ENCODE measurements at places on chromosomes 3 and 15.

DNA sequence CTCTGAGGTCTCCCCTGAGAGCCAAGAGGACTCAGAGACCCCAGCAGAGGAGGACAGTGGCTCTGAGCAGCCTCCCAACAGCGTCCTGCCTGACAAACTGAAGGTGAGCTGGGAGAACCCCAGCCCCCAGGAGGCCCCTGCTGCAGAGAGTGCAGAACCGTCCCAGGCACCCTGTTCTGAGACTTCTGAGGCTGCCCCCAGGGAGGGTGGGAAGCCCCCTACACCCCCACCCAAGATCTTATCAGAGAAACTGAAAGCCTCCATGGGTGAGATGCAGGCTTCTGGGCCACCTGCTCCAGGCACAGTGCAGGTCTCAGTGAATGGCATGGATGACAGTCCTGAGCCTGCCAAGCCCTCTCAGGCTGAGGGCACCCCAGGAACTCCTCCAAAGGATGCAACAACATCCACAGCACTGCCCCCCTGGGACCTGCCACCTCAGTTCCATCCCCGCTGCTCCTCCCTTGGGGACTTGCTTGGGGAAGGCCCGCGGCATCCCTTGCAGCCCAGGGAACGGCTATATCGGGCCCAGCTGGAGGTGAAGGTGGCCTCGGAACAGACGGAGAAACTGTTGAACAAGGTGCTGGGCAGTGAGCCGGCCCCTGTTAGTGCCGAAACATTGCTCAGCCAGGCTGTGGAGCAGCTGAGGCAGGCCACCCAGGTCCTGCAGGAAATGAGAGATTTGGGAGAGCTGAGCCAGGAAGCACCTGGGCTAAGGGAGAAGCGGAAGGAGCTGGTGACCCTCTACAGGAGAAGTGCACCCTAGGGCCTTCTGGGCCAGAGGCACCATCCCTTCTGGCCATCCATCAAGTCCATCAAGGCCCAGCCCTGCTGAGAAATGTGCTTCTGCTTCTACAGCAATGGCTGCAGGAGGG, 23.6 kb downstream of the PLEKHO2 start:
- no peak for DNase-seq

DNA sequence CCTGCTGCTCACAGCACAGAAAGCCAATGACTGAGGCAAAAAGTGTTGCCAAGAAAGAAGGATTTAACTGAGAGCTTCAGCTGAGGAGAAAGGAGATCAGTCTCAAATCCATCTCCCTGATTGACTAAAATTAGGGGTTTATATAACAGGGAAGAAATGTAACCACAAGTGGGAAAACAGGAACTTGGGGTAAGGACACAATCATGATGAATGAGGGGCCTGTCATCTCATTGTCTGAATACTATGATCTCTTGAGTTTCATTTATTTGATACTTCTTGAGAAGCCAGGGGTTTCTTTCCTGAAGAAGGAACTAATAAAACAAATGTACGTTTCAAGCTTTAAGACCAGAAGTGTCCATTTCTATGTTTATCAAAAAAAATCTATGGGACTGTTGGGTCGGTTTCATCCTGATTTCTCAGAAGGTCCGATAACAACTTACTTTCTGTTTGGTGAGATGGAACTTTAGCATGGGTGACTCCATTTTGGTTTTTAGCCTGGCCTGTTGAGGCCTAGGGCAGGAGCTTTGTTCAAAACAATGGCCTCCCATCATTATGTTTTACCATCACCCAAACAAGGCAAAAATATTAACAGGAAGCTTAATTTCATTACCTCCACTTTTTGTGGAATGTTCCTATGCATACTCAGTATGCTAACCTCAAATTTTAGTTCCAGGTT, 76.6 kb upstream of the PIAS1 start:
- DNase-seq: no peak

DNA sequence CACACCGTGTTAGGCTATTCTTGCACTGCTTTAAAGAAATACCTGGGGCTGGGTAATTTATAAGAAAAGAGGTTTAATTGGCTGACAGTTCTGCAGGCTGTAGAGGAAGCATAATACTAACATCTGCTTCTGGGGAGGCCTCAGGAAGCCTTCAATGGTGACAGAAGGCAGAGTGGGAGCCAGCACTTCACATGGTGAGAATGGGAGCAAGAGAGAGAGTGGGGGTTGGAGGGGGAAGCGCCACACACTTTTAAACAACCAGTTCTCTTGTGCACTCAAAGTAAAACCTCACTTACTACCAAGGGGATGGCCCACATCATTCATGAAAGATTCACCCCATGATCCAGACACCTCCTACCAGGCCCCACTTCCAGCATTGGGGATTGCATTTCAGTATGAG, 181.1 kb downstream of the APBA2 start:
- no peak for DNase-seq

DNA sequence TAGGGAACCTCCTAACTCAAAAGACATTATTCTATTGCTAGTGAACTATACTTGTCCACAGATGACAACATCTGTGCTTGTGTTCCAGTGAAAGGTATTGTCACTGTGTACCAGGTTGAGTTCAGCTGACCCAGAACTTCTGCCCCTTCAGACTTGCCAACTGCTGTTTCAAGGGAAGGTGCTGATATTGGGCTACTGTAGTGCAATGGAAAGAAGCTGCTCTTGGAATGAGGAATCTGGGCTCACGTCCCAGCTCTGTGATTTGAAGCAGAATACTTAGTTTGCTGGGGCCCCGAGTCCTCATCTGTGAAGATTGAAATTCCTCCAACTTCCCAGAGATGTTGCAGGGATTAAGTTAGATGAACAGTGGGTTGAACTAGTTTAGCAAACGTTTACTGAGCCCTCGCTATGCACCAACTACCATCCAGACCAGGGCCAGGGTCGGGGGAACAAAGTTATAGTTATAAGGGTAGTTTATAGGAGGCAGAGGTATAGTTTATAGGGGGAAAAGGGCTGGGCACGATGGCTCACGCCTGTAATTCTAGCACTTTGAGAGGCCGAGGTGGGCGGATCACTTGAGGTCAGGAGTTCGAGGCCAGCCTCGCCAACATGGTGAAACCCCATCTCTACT, 15.9 kb upstream of the UMPS start:
- DNase-seq: no peak

- DNase-seq: no peak
Observed at GRCh38 chr15:97688177-97688576, 272.3 kb upstream of the ARRDC4 start.

- DNase-seq: no peak
Observed at GRCh38 chr15:72481015-72481659, 7.0 kb downstream of the ARIH1 start.

Measured in stimulated activated CD4-positive, alpha-beta T cell treated with anti-CD3 and anti-CD28 coated beads, Interleukin-15, amount 100 ng/mL, for 48 hours (primary cell).